ENCODE measurements at places on chromosomes 6 and 20.

DNA sequence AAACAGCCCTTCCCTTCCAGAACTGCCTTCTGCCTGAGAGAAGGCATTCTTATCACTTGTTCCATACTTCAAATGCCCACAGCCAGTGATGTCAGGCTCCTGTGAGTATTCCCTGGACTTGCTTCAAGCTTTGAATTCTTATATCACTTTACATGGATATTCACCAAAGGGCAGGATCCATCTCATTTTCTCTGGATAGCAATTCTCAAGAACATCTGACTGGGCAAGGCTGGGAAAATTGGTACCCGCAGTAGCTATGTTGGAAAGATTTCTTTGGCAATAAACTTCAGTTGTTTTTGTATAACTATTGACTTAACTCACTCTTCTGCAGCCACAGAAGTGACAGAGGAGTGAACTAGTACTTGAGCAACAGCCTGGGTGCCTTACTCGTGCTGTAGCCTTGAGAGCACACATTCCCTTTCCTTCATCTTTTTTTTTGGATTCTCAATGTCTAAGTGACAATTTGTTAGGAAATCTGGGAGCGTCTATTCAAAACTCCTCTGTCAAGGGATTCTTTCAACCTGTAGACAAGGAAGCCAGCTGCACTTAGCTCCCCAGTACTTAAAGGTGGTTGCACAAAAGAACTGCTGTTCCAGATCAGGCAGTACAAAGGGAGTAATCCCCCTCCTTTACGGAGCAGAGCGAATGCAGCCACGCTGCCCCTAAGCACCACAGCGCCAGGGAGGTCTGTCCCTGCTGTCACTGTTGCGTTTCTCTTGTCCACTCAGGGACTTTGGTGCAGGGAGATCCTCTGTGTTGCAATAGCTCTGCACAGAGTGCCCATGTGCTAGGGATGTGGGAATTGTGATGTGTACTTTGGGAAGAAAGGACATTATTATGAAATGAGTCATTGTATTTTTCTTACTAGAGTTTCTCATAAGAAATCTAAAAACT, 69.6 kb downstream of the JAG1 start:
- no peak for DNase-seq

- peak; percentile 47 for DNase-seq
These were observed 52.0 kb upstream of the MTHFD1L start for GRCh38 chr6:150813319-150813992.

DNA sequence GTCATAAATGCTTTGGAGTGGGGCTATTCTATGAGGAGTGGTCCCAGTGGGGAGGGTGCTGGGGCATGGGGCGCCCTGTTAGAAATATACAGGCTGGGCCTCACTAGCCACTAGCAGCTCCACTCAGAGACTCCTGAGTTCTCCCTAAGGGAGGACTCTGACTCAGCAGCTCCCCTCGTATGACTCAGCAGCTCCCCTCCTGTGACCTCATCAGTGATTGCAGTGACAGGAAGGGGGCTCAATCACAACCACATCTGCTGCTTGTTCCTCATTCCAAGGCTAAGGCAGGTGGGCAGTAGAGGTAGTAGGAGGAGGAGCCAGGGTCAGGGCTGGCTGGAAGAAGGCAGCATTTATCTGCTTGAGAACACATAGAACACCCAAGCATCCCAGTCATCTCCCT, 73.7 kb downstream of the PRND start:
- DNase-seq, result peak; percentile 82

DNA sequence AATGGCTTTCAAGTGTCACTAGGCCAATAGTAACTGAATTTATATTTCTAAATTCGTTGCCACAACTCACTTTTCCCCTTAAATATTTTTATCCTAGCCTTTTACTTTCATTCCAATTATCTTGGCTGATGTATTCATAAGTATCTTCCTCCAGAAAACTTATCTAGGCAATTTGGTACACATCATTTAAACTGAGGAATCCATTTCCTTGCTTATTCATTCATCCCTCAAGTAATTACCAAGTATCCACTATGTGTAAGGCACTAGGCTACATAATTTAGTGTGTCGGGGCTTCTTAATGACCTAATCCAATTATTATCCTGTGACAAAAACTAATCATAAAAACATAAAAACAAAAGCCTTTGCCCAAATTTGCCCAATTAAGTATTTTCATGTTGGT, 258.3 kb upstream of the TCF21 start:
- DNase-seq, result no peak

GRCh38 chr6:14252271-14252850, 134.8 kb downstream of the CD83 start:
- DNase-seq, result no peak

DNA sequence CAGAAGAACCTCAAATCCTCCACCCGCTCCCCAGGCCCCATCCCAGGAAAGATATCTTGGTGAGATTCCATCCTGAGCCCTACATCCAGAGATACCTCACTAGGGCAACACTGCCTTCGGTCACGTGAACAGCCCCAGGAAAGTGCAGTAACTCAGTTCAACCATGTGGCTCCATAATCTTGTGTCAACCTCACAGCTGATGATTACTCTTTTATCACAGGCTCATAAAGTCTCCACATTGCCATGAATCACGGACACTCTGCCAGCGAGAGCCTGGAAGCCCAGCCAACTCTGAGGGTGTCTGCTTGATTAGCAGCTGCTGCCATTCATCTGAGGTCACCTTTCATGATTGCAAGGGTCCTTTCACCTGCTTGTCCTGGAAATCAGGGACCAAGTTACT, 175.8 kb upstream of the LRFN2 start:
- no peak for DNase-seq

- DNase-seq, result no peak
These were observed 40.3 kb upstream of the OGFRL1 start for GRCh38 chr6:71248306-71248765.

GRCh38 chr6:151693366-151693765, 114.1 kb upstream of the ESR1 start:
- no peak for DNase-seq

DNA sequence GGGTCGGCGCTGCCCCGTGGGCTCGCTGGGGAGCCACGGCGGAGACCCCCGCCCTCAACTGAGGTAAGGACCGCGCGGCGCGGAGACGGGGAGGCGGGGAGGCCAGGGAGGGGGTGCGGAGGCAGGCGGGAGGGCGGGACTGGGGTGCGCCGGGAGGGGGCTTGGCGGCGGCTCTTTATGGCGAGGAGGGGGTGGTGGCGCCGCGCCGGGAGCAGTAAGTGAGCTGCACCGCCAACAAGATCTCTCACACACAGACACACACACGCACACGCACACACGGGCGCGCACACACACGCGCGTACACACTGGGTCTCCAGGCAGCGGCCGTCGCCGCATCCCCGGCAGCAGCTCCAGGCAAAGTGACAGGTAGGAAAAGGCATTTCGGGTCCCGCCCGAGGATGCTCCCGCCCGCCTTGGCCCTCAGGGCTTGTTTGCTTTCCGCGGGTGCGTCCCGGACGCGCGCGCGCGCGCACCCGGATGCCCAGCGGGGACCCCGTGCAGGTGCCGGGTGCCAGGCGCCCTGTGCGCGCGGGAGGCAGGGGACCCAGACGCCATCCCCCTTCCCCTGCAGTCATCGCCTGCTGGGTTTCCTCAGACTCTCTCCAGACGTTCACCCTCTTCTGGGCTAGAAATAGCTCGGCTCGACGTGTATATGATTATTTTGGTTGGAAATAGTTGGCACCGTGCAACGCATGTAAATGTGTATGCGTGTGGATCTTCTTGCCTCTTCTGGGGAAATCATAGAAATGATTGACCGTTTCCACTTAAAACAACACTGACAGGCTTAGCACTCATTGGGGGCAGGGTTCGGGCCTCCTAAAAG, at the start of gene PLCB4:
TSS of gene PLCB4 (plus strand) at position 247 of the 823 bp plus-strand sequence. CDS start 238,728 bp downstream, outside the sequence.
- no peak for DNase-seq

GRCh38 chr6:168605964-168606363, 165.0 kb downstream of the SMOC2 start:
- no peak for DNase-seq

- DNase-seq, result no peak
These were observed 78.2 kb downstream of the FRK start for GRCh38 chr6:115982453-115982852.

DNA sequence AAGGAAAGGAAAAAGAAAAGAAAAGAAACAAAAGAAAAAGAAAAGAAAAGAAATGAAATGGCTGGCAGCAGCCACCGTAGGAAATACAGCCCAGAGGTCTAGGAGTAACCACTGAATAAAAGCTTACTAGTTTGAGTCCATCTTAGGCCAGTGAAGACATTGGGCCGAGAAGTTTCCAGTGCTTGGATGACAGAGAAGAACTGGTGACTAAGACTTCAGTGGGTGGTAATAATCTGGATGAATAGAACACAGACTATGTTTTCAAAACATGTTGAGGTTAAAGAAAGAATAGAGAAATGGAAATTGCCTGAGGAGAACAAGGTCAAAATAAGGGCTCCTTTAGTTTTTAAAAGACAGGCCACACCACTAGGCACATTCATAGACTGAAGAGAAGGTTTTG, 198.8 kb downstream of the ATXN1 start:
- DNase-seq, result no peak

DNA sequence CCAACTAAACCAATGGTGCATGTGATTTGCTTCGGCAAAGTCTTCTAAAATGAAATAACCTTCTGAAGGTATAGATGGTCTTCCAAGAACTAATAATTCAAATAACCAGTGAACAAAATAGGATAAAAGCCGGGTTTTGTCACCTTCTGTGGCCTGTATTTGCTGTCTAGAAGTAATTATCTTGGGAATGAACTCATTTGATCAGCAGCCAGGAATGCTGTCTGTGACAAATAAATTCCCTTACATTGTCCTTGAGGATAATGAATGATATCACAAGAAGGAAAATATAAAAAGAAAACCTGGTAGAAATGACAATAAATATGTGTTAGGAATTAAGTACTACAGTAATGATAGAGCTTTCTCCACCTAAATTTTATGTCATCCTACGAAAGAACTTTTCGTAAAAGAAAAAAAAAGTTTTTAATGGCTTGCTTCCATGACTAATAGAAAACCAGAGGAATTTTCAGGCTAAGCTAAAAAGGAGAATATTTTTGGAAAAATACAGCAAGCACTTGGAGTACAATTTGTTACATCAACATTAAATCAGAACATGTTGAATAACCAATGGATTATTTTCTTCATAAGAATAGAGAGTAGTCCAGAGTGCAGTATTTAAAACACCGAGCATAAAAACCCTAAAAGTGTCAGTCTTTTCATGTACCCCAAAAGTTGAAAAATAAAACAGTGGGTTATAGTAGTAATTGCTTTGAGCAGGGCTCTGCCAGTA, 247.7 kb downstream of the TBC1D7 start:
- no peak for DNase-seq

DNA sequence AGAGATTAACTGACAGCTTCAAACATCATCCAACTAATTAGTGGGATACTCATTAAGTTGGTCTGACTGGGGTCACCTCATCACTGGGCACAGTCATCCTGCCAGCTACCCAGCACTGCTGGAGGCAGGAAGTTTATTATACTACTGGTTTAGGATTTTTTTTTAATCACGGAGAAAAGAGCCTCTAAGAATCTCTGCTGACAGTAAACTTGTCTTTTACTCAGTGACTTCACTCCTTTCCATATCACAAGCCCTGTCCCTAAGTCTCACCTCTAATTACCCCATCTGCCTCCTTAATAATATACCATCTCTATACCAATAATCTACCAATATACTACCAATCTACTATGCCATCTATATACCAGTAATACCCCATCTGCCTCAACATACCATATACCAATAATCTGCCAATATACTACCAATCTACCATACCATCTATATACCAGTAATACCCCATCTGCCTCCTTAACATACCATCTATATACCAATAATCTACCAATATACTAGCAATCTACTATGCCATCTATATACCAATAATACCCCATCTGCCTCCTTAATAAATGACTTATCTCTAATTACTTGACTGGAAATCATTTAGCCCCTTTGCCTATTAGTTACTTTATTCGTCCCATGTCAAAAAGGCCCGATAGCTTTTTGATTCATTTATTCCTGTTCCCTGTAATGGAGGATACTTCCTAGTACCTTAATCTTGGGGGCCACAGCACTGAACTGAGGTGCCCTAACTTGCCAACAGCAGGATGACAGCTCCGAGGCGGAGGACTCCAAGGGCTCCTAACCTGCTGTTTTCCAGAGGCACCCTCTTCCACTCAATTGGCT, 5.0 kb downstream of the ATP5F1E start:
- DNase-seq, result no peak

GRCh38 chr6:28597217-28597835, 71.6 kb downstream of the GPX5 start:
- DNase-seq, result peak; percentile 81

DNA sequence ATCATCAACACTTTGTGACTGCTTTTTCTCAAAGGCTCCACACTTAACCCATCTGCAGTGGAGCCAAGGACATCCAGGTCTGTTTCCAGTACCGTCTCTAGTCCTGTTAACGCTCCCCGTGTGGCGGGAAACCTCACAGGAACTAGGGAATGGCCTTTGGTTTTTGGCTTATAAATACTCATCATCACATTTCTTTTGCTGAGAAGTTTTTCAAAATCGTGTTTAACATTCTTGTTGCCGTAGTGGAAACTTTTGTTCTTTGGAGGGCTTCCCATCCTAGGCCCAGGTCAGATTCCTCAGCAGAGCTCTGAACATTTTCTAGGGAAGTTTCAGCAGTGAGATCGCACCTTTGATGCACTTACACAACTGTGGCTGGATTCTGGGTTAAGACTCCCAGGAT, 24.6 kb downstream of the DAAM2 start:
- DNase-seq, result no peak

- DNase-seq, result no peak
These were observed 1.3 kb downstream of the CGA start for GRCh38 chr6:87093651-87094050.

GRCh38 chr6:43768506-43768860, 1.5 kb upstream of the VEGFA start:
- no peak for DNase-seq

GRCh38 chr20:5482791-5483190, 166.0 kb upstream of the PROKR2 start:
- DNase-seq, result no peak

GRCh38 chr6:6654599-6655575, 66.4 kb downstream of the LY86 start:
- peak; percentile 79 for DNase-seq

DNA sequence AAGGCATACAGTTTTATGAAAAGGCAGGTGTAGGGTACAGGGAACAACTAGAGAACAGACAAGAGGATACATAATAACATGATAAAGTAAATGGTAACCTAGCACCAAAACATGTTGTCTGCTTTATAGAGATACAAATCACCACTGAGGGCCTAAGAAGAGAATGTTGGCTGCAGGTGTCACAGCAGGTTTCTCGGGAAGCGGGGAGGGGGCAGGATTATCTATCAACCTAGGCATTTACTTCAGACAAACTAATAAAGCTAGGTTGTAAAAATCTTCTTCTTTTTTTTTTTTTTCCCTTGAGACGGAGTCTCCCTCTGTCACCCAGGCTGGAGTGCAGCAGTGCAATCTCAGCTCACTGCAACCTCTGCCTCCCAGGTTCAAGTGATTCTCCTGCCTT, 22.7 kb downstream of the PIM1 start:
- no peak for DNase-seq

GRCh38 chr6:131068165-131068564, 5.1 kb upstream of the EPB41L2 start:
- DNase-seq, result no peak

DNA sequence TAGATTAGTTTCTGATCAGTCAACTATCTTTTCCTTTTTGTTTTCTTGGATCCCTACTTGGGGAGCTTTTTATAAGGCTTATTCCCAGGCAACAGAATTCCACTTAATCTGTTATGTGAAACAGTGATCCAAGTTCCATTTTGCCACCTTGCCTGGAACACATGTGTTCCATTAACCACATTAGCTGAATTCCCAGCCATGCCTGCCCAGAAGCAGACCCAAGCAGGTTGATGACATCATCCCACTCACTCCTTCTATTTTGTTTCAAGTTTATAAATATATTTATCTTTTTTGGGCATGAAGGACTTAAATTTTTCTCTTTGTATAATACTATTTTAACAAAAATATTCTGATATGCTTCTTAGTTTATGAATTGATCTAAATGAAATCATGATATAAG, 587.4 kb downstream of the GRIK2 start:
- no peak for DNase-seq

Measured in activated CD4-positive, alpha-beta T cell treated with anti-CD3 and anti-CD28 coated beads, Interleukin-2, Interleukin-6, amounts not matched to agents 100 ng/mL and 50 ng/mL, durations not matched to agents 16 hours and 8 hours (primary cell).